Coronary artery (tissue), 2 donors: ENCODE measurements at places on chromosomes 2 and 18.

- DNase-seq: no peak
Observed at GRCh38 chr2:143433251-143433650, 304.0 kb downstream of the ARHGAP15 start.

DNA sequence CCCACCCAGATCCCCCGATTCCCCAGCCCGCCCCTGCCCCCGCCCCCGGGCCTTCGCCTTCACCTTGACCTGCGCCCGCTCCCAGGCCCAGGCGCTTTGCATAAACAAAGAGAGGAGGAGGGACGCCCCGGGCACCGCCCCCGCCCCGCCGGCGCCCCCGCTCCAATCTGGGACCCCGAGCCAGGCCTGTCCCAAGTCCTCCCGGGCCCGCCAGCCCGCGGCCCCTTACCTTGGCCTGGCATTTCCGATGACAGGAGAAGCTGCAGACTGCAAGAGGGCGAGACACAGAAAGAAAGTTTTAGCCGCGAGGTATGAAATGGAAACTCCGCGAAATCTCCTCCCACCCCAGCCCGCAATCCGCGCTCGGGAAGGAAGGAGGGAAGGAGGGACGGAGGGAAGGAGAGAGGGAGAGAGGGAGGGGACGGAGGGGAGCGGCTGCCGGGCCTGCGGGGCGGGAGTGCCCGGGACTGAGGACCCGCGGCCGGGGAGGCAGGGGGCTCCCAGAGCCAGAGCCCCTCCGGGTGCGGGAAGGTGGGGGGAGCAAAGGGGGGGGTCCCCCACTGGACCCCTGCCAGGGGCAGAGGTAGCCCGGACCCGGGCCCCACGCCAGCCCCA is 24.2 kb downstream of the TNS1 start:
- no peak for DNase-seq

DNA sequence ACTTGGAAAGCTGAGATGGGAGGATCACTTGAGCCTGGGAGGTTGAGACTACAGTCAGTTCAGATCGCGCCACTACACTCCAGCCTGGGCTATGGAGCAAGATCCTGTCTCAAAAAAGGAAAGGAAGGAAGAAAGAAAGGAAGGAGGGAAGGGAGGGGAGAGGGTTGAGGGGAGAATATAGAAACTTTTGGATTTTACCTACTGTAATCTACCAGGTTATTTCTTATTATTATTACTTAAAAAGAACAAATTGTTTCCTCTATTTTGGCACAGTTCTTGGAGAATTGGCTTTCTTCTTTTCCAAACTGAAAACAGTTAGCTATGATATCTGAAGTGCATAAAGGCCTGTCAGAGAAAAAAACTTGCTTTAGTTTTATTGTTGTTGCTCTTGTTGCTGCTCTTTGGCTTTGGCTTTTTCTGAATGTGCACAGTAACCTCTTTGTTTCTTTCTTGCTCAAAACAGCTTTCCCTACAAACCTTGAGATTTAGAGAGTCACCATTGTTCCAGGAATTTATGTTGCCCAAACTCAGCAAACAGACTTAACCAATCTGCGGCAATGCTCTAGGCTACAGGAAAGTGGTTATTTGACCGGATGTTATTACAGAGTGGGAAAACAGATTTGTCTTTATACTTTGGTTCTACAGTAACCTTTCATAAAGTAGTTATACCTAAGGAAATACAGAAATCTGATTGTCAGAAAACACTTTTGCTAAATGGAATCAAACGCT is 214.9 kb downstream of the XIRP2 start:
- DNase-seq: no peak

GRCh38 chr2:218276986-218277755 is 6.9 kb downstream of the PNKD start:
- DNase-seq: no peak

- no peak for DNase-seq
Observed at GRCh38 chr2:137705296-137705695, 259.0 kb upstream of the HNMT start.

GRCh38 chr2:239097428-239097696 is 249.5 kb downstream of the TWIST2 start:
- DNase-seq: no peak

GRCh38 chr2:127790694-127791529 is 20.1 kb downstream of the WDR33 start:
- no peak for DNase-seq

- no peak for DNase-seq
Observed at GRCh38 chr2:168632709-168633121, 169.7 kb upstream of the NOSTRIN start.

DNA sequence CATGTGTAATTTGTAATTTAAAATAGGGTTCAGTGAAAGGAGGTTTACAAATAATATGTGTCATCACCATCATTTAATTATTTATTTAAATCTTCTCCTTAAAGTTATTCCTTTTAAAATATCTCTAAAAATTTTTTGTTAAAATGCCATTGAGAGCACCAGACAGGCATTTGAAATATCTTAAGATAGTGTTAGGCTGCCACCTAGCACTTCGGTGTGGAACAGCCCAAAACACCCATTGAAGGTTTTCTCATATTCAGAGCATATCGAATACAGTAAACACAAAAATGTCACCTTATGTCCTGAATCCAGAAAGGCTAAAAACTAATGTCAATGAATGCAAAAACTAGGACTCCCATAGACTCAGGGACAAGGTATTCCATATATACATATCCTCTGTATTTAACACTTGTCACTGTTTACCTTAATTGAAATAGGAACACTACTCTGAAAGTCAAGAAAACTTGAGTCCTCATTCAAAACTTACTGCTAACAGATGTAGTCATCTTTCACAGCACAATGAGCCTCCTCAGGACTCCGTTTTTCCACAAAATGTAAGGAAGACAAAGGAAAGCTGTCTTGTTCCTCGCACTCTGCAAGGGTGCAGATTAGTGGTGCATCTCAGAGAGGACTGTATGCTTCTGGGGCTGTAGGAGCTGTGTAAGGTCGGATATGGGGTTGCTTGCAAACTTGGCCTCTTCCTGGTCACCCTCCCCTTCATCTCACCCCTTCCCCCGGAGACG is 329.5 kb downstream of the PAX3 start:
- DNase-seq: no peak

- no peak for DNase-seq
Observed at GRCh38 chr18:31633392-31634330, 42.0 kb downstream of the TTR start.

GRCh38 chr2:39411181-39411944 is 25.7 kb downstream of the MAP4K3 start:
- DNase-seq: no peak
